Stimulated activated CD4-positive, alpha-beta T cell treated with anti-CD3 and anti-CD28 coated beads, Interleukin-4, amount 100 ng/mL, for 4 hours (primary cell): ENCODE measurements at places on chromosomes 1 and 21.

- no peak for DNase-seq
These were observed 21.3 kb upstream of the PGBD2 start for GRCh38 chr1:248884632-248885295.

DNA sequence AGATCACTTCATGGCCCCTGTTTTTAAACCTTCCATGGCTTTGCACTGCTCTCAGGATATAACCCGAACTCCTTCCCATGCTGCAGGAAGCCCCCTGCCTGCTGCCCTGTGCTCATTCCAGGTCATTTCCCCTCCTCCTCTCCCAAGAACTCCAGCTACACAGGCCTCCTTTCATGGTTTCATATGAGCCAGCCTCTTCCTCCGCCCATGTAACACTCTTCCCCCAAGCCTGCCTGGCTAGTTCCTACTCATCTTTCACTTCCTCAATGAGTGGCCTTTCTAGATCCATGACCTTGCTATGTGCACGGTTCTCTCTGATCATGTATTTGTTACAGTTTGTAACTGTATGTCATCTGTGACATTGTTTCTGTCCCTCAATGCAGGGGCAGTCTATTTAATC, 3.1 kb upstream of the NCF2 start:
- no peak for DNase-seq

DNA sequence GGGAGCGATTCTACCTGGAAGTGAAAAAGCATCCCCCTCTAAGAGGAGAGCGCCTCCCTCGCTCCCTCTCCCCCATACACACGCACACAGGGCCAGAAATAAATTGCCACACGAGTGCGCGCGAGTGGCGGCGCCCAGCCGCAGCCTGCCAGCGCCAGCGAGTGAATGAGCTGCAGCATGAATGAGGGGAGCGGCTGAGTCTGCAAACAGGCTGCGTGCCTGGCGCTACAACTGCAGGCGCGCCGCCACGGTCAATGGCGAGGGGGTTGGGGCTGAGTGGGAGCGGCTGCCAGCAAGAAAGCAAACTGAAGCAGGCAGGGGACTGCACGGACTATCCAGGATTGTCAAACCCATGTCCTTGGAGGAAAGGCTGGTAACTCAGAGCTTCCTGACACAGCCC, 2.2 kb downstream of the CAMK1G start:
- DNase-seq: no peak

DNA sequence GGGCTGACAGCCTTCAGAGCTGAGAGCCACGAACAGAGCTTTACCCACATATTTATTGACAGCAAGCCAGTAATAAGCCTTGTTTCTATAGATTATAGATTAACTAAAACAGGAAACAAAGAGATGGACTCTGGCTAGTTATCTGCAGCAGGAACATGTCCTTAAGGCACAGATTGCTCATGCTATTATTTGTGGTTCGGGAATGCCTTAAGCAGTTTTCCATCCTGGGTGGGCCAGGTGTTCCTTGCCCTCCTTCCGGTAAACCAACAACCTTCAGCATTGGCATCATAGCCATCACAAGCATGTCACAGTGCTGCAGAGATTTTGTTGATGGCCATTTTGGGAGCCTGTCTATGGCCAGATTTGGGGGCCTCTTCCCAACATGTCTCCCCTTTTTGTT, 96.8 kb downstream of the POU2F1 start:
- no peak for DNase-seq

- no peak for DNase-seq
These were observed 18.4 kb downstream of the H6PD start for GRCh38 chr1:9253004-9253403.

- DNase-seq: no peak
These were observed 48.3 kb upstream of the FCRL4 start for GRCh38 chr1:157646144-157646543.

- peak; percentile 59 for DNase-seq
These were observed 5.8 kb downstream of the PERM1 start for GRCh38 chr1:975896-976683.

- DNase-seq: no peak
These were observed 4.8 kb upstream of the RHCE start for GRCh38 chr1:25425098-25426085.

- no peak for DNase-seq
These were observed 4.1 kb downstream of the DCAF8 start for GRCh38 chr1:160258177-160258798.

DNA sequence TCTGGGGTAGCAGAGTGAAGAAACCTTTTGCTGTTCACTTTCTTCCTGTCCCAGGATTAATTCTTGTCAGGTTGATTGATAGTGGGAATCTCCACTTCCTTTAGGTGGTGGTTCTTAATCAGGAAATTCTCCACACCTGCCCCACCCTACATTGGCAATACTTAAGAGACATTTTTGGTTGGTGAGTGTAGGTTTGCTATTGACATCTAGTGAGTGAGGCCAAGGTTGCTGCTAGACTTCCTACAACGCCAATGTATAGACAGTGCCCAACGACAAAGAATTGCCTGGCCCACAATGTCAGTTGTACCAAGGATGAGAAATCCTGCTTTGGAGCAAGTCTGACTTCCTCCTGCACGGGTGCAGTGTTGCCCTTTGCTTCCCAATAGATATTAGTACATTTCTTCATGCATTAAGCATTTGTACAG, 38.5 kb downstream of the MAP3K7CL start:
- DNase-seq: no peak

- no peak for DNase-seq
These were observed 103.8 kb downstream of the LYPLAL1 start for GRCh38 chr1:219277304-219278105.

DNA sequence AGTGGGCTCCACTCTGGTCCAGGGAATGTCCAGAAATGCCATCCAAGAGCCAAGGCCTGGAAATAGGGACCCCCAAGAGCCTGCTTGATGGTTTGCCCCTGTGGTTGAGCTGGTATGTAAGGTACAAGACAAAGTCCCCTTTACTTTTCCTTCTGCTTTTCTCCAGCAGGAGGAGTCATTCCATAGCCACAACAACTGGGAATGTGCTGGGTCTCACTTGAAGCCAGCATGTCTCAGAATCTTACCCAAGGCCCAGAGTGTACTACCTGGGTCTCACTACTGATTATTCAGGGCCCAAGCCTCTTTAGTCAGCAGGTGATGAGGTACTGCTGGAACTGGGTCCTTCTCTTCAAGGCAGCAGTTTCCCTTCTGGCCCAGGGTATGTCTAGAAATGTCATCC, 62.1 kb upstream of the CD55 start:
- DNase-seq: no peak

DNA sequence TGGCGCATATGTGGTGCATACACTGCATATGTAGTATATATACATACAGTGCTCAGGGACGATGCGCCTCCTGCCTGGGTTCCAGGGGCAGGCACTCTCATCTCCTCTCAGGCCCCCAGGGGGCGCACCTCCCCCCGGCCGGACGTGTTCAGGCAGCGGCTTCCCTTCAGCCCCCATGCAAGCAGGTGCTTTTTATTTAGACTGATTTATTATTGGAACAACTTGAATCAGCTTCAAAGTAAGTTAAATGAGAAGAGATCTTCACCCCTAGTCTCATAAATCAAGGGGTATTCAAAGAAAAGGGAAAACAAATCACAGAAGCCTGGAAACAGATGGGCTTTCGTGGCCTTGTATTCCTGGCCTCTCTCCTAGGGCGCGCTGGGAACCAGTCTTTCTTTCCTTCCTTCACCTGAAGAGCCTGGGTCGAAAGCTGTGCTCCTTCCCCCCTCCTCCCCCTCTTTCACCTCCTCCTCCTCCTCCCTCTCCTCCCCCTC, 64.6 kb downstream of the UBIAD1 start:
- peak; percentile 50 for DNase-seq

DNA sequence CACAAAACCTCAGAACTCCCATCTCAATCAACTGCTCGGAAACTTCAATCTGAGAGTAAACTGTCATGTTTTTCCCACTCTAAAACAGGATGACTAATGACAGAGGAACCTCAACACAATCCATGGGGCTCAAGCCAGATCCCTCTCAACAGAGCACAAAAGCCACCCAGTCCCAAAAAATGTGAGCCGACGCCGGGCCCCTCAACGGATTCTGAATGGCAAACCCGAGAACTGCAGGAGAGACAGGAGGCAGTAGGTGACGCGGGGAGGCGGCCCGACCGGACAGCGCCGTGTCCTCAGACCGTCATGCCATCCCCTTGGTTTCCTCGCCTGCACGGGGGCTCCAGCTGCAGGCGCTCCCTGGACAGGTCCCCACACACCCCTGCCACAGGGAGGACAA, 53.4 kb downstream of the SSBP3 start:
- no peak for DNase-seq

DNA sequence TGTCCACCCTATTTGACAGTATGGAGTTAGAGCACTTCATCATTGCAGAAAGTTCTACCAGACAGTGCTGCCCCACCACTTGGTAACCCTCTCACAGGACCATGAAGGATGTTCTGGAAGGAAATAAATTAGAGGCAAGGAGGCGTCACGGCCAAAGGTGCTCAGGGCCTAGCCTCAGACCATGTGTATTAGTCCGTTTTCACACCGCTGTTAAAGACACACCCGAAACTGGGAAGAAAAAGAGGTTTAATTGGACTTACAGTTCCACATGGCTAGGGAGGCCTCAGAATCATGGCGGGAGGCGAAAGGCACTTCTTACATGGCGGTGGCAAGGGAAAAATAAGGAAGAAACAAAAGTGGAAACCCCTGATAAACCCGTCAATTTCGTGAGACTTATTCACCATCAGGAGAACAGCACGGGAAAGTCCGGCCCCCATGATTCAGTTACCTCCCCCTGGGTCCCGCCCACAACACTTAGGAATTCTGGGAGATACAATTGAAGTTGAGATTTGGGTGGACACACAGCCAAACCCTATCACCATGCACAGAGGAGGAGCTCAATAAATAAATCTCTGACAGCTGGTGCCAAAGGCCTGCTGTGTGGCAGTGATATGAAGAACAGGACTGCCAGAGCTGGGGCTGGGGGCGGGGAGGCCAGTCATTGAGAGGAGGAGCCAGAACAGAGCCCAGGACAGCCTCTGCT, 75.8 kb downstream of the FHAD1 start:
- DNase-seq: no peak

GRCh38 chr1:170133766-170134495, 11.8 kb upstream of the NTMT2 start:
- no peak for DNase-seq

GRCh38 chr1:111629190-111629954, 9.8 kb downstream of the RAP1A start:
- DNase-seq: no peak

DNA sequence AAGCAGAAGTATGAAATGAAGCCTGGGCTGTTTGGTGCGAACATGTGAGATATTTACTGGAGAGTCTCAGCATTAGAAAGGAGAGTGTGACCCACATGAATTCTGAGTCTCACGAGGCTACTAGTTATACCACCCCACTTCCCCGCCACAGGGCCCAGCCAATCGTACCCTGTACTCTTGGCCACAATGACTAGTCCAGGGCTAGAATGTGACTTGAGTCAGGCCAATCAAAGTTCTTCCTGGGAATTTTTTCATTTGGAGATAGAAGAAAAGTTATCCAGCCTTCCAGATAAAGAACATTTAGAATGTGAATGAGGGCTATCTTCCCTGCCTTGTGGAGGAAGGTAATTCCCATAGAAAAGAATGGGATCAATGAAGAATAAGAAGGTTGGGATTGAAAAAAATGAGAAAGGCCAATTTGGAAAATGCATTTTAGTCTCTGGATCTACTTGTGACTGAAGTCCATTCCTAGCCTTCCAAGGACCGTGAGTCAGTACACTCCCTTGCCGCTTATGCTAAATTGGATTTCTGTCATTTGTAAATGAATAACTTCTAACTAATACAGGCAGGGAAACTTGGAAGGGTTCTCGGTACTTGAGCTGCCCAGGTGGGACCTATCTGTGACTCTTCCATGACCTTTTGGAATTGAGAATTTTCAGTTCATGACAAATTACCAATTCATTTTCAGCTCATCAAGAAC, 12.3 kb upstream of the RIMKLA start:
- DNase-seq: no peak

DNA sequence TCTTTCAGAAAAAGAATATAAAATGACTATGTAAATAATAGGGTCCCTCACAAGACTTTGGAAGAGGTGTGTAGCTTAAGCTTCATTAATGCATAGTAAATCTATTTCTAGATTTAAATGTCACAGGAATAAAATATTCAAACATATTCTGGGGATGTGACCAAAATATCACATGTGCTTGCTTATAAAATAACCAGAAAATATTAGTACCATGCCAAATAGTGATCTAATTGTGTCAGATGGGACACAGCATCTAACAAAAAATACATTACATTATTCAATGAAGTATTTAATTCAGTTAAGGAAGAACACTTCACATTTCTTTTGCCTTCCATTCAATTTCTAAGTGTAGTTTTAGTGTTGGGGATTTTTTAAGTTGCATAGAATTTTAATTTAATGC, 179.5 kb downstream of the LRRC40 start:
- DNase-seq: no peak

GRCh38 chr21:31732597-31733550, 956 bp upstream of the SCAF4 start:
- DNase-seq: no peak

DNA sequence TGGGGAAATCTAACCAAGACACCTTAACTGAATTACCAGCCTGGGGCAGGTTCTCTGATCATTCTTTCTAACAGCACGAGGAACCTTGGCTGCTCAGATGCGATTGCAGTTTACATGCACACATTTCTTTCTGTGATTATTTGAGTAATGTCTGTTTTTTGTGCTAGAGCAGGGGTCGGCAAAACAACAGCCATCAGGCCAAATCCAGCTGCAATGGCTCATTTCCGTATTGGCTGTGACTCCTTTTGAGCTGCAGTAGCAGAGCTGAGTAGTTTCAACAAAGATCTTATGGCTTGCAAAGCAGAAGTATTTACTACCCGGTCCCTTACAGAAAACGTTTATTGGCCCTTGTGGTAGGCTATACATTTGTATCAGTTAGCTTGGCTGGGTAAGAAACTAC, 37.1 kb downstream of the ZBTB18 start:
- no peak for DNase-seq

DNA sequence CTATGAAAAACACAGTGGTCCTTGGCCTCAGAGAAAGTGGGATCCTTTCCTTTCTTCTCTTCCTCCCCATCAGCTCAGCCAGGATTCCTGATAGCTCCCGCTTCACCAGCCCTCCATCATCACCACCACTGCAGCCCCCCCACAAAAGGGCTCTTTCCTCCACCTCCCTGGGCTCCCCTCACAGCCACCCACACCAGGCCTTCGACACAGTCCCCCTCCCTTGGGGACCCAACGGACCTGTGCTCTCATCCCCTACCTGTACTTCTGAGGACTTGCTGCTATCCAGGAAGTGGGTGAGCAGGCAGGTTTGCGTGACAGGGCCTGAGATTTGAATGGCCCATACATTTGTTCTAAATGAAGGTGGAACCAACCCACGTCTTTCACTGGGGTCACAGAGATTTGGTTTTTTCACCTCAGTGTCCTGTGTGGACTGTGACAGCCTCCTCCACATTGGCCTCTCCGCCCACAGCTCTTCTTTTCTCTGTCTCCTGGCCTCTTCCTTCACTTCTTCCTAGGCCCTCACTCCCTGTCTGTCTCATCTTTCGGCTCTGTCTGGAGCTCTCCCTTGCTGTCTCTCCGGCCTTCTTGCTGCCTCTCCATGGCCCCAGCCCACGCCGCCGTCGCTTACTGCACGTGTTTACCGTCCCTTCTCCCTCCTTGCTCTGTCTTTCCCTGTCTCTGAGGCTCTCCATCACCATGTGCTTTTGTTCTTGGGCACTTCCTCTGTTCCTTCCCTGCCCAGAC, 238.6 kb downstream of the FOXD2 start:
- no peak for DNase-seq
